NCI-H1417 treated with DMSO at 0.1 percent for 48 hours (cell line): ENCODE measurements at places on chromosomes 3 and 15.

- no peak for DNase-seq
Observed at GRCh38 chr3:26525013-26525412, 97.6 kb upstream of the LRRC3B start.

GRCh38 chr3:4471907-4472306 lies 4.8 kb upstream of the SUMF1 start:
- DNase-seq, result no peak

DNA sequence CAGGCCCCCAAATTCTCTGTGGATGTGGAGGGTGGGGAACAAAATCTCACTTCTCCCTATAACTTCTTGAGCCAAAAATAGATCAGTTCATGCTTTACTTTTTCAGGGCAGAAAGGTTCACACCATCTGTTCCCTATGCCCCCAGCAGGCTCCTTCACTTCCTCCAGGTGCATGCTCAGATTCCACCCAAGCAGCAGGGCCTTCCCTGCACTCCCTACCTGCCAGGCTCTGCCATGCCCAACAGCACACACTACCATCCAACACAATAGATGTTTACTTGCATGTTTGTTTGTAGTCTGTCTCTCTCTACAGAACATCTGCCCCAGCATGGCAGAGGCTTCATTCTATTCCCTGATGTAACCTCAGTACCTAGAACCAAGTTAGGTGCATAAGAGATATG lies 43.3 kb downstream of the GABRB3 start:
- DNase-seq, result no peak

DNA sequence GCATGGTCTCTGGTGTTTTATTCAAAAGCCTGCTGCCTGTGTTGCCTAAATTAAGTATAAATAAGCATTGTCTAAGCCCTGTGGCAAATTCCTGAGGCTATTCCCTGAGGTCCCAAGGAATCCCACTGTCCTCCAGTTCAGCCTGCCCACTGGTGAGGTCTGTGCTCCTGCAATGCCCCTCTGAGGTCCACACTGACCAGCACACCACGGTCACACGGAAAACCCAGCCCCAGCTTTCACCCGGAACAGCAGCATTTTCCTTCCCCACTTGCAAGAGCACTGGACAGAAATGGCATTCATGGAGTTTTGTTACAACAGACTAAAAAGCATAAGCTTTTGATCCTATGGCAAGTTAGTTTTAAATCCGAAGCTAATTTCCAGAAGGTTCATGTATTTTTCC lies 234.0 kb downstream of the KLF13 start:
- DNase-seq, result no peak

GRCh38 chr3:102181175-102181920 lies 253.5 kb upstream of the ZPLD1 start:
- no peak for DNase-seq

GRCh38 chr3:183208800-183209199 lies 44.3 kb upstream of the B3GNT5 start:
- DNase-seq, result no peak

DNA sequence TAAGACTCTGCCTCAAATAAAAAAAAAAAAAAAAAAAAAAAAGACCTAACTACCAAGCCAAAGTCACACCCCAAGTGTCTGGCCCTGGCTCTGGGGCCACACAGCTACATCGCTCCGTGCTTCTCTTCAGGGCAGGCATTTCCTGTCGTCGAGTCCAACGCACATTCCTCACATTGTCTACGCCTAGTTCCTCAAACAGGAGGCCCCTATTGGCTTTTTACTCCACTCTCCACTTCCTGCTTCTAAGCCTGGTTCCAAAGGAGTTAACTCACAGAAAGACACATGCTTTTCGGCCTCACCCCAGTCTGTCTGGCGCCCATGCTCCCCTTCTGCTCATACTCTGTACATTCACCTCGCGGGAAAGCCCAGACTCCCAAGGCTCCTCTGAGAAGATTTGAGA lies 28.8 kb downstream of the KNG1 start:
- DNase-seq, result no peak
